Activated CD4-positive, alpha-beta T cell treated with anti-CD3 and anti-CD28 coated beads for 36 hours (primary cell): ENCODE measurements at places on chromosomes 13 and 19. TPM values are rescaled to one million over a fixed set of nuclear protein-coding genes. Genes with fewer than 3 reads are reported as not detected.

ZBTB32 gene
- 265 TPM for total RNA-seq

TGFB1 gene
- 86.2 TPM for total RNA-seq

OVOL3 gene
- not detected for total RNA-seq

KLK15 gene
- not detected for total RNA-seq

ECSIT gene
- total RNA-seq, result 44.6 TPM

TDRD12 gene
- total RNA-seq, result 0.23 TPM

ZNF541 gene
- 0.11 TPM for total RNA-seq

ZNF723 gene
- not detected for total RNA-seq

LIM2 gene
- not detected for total RNA-seq

UNC13A gene
- total RNA-seq, result 0.04 TPM

KLK2 gene
- not detected for total RNA-seq
